Smooth muscle cell of the umbilical artery (primary cell): ENCODE measurements at places on chromosomes 1 and 21. TPM values are rescaled to one million over a fixed set of nuclear protein-coding genes. Genes with fewer than 3 reads are reported as not detected.

The ERG gene
- total RNA-seq: 0.59 and 0.92 TPM in 2 replicates

The ZNF648 gene
- not detected in 2 replicates for total RNA-seq

The SNAP47 gene
- total RNA-seq: 46.3 and 50.0 TPM in 2 replicates

The THBS3 gene
- total RNA-seq: 23.8 and 35.9 TPM in 2 replicates

The SH2D5 gene
- 0.89 and 8.5 TPM in 2 replicates for total RNA-seq

The CLEC20A gene
- total RNA-seq: not detected in 2 replicates

The NUAK2 gene
- 6.4 and 6.8 TPM in 2 replicates for total RNA-seq
